ENCODE measurements at places on chromosomes 12 and 14.

- DNase-seq = no peak
Observed at GRCh38 chr12:108547686-108548085, 13.3 kb downstream of the SART3 start.

GRCh38 chr14:22877000-22877501 lies 5.5 kb downstream of the LRP10 start:
- DNase-seq = no peak

DNA sequence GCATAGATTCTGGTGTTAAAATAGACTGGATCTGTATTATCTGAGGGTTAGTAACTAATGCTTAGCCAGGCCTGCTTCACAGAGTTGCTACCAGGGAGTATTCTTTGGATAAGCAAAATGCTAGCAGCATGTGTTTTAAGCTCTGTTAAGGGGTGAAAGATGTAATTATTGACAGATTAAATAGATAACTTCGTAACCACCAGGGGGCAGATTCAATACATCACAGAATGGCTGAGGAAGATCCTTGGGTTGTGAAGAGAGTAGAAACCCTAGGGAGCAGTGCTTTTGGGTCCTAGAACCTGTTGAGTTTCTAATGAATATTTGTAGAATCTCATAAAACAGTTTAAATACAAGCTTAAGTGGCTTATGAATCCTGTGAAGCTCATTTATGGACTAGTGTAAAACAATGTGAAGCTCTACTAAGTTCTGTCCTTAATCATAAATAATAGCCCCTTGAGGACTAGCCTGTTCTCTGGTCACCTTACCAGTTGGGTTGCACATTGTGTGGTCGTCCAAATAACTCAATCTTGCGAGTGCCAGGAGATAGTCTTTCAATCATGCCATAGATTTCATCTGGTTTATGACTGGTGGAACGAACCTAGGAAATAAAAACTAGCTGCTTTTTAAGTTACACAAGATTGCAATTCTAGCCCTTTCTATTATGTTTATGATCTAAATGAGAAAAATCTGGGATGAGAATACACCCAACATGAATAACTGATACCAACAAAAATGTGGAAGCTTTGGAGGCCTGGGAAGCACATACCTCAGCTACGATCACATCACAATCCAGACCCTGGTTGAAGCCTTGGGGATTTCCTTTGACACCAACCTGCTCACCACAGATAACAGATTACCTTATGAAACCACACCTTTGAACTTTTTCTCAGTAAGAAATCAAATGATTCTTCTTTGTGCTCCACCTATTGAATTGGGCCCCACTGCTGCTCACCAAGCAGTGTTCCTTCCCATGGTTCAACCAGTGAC lies 12.3 kb downstream of the METTL3 start:
- DNase-seq = no peak

- DNase-seq = no peak
Observed at GRCh38 chr12:123401753-123402683, 18.1 kb downstream of the KMT5A start.

- DNase-seq = no peak
Observed at GRCh38 chr12:78034025-78034424, 203.3 kb downstream of the NAV3 start.

DNA sequence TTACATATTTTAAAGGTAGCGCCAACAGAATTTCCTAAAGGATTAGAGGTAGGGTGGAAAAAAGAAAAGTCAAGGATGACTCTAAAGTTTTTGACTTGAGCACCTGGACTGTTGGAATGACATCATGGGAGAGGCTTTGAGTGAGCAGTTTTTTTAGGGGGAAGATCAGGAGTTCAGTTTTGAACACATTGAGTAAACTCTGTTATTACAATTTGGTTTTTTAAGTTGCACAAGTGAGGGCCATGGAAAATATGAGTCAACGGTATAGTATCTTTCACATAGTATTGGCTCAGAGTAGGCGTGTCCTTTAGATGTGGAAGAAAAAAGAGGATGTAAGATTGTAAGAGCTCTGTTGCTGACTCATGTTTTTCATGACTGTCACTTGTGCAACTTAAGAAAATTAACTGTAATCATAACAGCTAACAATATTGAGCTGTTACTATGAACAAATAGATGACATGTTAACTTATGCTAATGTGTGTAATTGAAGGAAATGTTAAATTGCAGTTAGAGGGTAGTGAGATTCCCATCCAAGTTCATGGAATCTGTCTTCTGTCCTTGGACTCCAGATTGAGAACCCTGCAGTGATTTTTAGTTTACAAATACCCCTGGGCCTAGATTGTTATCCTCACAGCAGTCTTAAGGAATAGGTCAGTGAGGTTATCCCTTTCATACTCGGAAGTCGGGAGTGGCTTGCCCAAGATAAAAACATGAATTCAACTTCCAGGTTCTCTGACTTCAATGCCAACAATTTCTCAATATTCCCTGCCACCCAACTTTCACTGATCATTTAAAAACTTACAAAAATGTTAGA lies 48.2 kb upstream of the ATP2B1 start:
- DNase-seq = no peak

DNA sequence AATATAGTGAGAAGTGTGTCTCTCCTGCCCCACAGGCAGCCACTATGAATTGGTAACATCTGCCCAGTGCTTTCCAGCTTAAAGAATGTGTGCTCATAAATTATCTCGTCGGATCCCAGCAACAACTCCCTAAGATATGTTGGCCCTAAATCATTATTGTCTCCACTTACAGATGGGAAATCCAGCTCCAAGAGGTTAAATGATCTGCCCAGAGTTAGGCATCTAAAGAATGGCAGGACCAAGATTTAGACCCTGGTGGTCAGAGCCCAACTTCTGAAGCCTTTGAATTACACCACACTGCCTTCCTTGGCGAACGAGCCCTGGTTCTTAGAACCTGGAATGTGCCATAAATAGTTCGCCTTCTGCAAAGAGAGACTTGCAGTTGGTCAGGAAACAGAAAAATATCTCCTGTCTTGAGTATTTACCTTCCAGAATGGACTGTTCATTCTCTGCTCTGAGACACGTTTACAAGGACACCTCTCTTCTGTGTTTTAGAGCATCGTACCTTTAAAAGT lies 20.1 kb upstream of the PLEK2 start:
- no peak for DNase-seq

DNA sequence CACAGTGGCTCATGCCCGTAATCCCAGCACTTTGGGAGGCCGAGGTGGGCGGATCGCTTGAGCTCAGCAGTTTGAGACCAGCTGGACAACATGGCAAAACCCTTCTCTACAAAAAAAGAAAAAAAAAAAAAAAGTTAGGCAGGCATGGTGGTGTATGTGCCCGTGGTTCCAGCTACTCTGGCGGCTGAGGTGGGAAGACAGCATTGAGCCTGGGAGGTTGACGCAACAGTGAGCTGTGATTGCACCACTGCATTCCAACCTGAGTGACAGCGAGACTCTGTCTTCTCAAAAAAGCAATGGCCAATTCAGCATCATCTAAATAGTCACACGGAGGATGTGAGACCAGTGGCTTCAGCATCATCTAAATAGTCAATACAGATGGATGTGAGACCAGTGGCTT lies 10.4 kb upstream of the SAMD4A start:
- DNase-seq = no peak

DNA sequence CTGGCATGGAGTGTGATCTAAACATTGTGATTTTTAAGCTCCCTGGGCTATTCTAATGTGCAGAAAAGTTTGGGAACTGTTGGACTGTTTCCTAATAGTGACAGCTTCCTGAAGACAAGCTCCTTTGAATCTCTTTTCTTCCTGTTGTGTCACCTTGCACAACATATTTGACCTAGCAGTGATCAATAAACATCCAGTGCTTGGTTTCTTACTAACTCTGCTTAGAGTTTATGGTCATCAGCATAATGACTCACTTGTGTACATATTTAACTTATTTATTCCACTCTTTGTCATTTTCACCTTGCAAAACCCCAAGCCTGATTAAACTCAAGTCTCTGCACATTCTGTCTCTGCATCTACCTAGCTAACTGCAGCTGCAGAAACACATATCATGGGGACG lies 27.3 kb upstream of the TBC1D30 start:
- no peak for DNase-seq

- DNase-seq = no peak
Observed at GRCh38 chr12:114760151-114760877, 76.3 kb upstream of the TBX3 start.

- no peak for DNase-seq
Observed at GRCh38 chr12:101935890-101936746, 58.7 kb downstream of the DRAM1 start.

DNA sequence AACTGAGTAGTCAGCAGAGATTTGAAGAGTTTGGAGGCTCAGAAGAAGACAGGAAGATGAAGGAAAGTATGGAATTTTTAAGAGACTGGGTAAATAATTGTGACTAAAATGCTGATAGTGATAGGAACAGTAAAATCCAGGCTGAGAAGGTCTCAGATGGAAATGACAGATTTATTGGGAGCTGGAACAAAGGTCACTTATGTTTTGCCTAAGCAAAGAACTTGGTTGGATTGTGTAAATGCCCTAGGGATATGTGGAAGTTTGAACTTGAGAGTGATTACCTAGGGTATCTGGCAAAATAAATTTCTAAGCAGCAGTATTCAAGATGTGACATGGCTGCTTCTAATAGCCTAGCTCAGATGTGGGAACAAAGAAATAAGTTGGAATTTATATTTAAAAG lies 180.9 kb downstream of the TRHDE start:
- DNase-seq = no peak

DNA sequence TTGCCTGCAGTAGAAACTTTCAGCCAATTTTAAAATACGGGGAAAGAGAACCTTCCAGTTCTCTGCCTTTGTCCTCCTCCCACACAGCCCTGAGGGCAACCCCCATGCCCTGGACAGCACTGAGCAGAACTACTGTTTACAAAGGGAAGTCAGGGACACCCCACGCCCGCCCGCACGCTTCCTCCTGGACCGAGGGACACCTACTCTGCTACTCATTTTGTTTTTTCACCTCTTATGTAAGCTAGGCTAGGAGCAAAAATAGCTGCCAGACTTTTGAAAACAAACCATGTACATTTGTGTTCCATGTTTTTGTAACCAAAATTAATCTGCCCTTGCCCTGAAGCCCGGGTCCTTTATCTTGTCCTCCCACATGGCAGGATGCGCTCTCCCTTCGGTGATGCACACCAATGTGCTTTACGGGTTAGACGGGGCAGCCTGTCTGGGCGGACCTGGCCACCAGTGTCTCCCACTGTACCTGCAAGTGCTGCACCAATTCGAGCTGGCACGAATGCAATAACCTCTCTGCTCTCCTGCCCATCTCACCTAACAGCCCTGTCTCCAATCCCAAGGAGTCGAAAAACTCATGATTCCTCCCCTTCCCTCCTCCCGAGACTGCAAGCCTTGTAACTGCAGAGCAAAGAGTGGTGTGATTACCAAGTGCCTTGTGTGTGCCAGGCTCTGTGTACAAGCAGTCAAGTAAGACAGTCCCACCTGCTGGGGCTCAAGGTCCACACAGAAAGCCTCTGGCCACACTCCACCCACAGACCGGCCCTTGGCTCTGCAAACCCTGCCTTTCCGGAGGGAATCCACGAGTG lies 85.2 kb downstream of the CCDC88C start:
- no peak for DNase-seq

DNA sequence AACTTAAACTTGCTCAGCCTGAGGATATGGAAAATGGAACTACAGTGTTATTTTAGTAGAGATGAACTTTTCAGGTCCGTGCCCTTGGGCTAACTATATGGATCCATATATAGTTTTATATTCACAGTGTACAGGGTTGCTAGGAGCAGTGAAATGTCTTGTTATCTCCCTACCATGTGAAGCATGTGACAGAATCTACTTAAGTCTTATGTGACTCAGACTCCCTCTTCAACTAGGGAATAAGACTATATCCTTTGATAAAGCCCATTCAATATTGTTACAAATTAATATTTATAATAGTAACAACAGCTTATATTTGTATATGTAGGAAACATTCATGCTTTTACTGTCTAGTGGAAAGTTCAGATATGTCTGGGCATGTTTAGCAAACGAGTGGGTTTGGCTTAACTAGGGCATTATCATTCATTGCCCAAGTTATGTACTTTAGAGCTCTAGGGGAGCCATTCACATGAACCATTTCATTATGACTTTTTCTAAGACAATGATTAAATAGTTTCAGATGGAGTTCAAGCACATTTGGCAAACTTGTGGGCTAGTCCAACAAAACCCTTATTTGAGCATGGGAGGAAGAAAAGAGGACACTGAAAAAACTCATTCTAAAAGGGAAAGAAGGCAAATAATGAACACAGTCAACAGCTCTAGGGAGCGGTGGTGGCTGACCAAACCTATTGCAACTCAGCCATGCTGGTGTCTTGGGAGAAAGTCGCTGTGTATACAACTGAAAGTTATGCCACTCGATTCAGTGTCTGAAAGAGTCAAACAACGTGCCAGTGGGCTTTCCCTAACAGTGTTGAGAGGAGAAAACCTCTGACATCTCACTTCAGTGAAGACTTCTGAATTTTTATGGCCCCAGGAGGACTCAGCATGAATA lies 305.9 kb upstream of the G2E3 start:
- DNase-seq = no peak

- DNase-seq = no peak
Observed at GRCh38 chr12:54337854-54338650, 13.1 kb downstream of the COPZ1 start.

DNA sequence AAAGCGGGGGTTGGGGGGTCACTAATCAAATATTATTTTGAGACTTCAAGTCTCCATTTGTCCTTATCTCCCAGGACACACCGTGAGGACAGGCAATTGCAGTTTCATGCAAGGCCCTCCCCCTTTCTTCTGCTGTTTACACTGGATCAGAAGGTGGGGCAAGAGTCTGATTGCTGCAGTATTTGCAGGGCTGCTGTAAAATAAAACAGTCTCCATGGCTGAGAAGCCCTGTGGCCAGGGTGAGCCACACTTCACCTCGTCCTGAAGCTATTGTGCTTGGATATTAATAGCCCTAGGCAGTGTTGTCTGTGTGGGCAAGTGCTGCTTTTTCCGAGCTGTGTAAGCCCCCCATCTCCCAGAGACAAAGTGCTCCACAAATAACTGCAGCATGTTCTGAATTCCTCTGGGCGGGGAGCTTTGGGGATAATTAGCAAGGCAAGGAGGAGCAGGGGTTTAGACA lies 187.4 kb upstream of the NTF3 start:
- DNase-seq = no peak

DNA sequence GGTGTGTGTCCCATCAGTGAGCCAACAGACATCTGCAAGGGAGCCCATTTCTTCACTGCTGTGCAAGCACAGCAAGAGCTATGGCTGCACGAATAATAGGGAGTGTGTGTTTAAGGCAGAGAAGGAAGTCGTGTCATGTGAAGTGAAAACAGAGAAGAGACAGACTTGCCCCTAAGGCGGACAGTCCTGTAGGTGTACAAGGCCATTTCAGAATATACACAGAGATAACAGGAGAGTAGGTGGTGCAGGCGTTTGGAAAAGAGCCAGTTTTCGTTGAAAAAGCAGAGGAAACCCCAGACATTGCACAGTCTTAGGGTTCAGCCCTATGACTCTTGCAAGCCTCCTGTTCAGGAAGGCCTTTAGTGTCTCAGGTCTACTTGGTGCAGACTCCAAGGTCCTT lies 46.3 kb upstream of the RNU6-8 start:
- DNase-seq = no peak
